Stimulated activated CD4-positive, alpha-beta T cell treated with anti-CD3 and anti-CD28 coated beads, Interleukin-1b, Interleukin-23, amount 100 ng/mL, for 1 hour (primary cell): ENCODE measurements at places on chromosomes 7 and 10.

GRCh38 chr10:27188259-27188658, 33.1 kb downstream of the MASTL start:
- no peak for DNase-seq

DNA sequence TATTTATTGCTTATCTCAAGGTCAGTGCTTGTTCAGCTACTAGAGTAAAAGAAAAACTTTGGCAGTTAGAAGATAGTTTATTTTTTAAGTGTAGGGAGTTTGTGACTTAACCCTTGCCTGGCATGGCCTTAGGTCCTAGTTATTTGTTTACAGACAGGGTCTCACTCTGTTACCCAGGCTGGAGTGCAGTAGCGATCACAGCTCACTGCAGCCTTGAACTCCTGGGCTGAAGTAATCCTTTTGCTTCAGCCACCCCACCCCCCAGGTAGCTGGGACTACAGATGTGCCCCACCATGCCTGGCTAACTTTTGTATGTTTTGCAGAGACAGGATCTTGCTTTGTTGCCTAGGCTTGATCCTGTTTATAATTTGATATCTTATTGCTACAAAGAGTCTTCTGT, 4.2 kb downstream of the ANLN start:
- no peak for DNase-seq

DNA sequence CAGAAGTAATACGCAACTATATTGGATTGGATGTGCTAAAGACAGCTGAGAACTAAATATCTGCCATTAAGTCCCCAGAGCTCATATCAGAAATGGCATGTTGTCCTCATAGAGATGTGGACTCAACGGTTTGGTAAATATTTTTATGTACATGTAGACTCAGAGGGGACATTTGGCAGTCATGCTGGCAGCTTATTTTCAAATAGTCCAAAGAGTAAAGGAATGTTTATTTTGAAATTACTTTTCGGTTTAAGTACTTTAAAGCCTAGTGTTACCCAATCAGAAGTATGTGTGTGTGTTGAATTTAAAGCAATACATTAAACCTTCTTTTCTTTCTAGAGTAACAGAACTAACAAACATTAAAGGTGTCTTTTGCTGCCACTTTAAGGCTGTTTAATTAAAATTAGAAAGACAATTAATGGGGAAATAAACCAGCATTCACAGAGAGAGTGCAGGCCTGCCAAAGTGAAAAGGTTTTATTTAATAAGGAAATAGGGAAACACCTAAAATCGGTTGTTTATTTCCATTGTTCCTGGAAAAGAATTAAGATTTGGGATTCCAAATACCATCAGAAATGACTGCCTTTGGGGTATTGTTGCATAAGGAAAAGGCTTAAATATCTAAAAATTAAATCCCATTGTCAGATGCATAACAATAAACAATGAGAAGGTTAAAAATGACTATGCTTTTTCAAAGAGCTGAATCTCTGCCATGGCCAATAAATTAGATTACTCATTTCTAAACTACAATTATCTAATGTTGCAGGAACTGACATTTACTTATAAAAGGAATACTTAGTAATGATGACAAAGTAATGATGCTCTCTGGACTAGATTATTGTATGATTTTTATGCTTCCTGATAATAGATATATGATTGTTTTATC, 113.4 kb upstream of the AHR start:
- no peak for DNase-seq

DNA sequence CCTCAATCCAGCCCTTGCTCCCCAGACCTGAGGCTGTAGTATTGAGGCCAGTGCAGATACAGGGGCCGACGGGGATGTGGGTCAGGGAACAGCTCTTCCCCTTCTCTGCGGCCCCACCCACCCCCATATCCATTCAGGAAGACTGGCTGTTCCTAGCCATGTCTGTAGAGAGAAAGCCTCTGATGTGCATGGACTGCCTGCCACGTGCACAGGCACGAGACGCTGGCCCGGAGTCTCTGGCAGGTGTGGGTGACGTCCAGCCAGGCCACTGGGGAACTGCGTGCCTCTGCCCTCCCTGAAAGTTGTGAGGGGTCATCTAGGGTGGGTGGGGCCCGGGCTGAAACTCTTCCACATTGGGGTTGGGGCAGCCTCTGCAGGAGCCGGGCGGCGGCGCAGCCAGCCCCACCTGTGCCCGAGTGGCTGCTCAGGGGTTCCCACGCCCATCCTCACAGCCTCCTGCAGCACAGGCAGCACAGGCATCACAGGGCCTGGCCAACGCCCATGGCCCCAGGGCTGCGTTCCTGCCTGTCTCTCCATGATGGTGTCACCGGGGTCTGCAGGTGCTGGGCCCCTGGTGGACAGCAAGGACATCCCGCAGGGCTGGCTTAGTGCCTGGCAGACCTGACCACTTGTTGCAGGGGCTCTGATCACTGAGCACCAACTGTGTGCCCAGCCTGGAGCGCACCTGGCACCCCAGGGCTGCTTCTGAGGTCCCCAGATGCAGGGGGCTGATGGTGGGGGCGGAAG, 27.5 kb downstream of the MICALL2 start:
- DNase-seq: no peak

DNA sequence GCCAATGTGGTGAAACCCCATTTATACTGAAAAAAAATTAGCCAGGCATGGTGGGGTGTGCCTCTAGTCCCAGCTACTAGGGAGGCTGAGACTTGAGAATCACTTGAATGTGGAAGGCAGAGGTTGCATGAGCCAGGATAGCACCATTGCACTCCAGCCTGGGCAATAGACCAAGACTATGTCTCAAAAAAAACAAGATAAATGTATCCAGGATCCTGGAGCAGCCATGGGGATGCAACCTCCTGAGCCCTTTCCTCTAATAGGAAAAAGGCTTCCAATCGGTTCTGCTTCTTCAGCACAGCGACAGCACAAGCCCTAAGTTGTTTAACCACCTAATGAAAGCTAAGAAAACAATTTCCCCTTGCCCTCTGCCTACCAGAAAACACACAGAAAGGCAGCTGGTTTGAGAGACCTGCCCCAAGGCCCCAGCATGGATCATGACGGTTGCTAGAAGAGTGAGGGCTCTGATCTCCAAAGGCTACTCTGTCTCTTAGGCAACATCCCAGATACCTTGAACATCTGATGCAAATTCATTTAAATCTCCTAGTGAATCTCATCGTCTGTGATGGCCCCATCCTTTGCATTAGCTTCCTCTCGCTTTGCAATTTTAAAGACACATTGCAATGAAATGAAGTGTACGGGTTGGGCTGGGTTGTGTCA, 220.8 kb downstream of the ARHGAP21 start:
- no peak for DNase-seq
